Testis (tissue), 5 donors: ENCODE measurements at places on chromosomes 12 and 14. TPM values are rescaled to one million over a fixed set of nuclear protein-coding genes. Genes with fewer than 3 reads are reported as not detected.

KLRC4 gene
- not detected for total RNA-seq

CLEC7A gene
- total RNA-seq = 1.9 TPM

PMCH gene
- total RNA-seq = not detected

METTL1 gene
- 22.8 TPM for total RNA-seq

BATF gene
- total RNA-seq = 2.9 TPM

AQP6 gene
- 1.7 TPM for total RNA-seq

RBM23 gene
- 93.3 TPM for total RNA-seq

PRIMA1 gene
- 2.1 TPM for total RNA-seq

KLHDC1 gene
- total RNA-seq = 10.9 TPM

POTEG gene
- total RNA-seq = 47.9 TPM

GPR132 gene
- 2.5 TPM for total RNA-seq

- no peak overlapping the region for H3K27ac ChIP-seq
- no peaks in the 10 kb centered on the region for H3K36me3 ChIP-seq
- H3K4me3 ChIP-seq = no peak overlapping the region
- DNase-seq = peak; percentile 86
Observed at GRCh38 chr12:131242741-131243496, 289.2 kb downstream of the ADGRD1 start.

- H3K4me3 ChIP-seq = no peak overlapping the region
- H3K27me3 ChIP-seq = no peaks in the 10 kb centered on the region
- no peak for DNase-seq
- no peaks in the 10 kb centered on the region for H3K4me1 ChIP-seq
- no peaks in the 10 kb centered on the region for H3K36me3 ChIP-seq
- H3K27ac ChIP-seq = no peak overlapping the region
Observed at GRCh38 chr12:54602661-54603060, 14.2 kb upstream of the PPP1R1A start.

GRCh38 chr12:59393506-59393905 is 202.3 kb upstream of the SLC16A7 start:
- H3K27ac ChIP-seq = no peak overlapping the region
- no peak for DNase-seq
- no peaks in the 10 kb centered on the region for H3K36me3 ChIP-seq
- H3K4me3 ChIP-seq = no peak overlapping the region
- no peaks in the 10 kb centered on the region for H3K4me1 ChIP-seq
- H3K27me3 ChIP-seq = no peaks in the 10 kb centered on the region

DNA sequence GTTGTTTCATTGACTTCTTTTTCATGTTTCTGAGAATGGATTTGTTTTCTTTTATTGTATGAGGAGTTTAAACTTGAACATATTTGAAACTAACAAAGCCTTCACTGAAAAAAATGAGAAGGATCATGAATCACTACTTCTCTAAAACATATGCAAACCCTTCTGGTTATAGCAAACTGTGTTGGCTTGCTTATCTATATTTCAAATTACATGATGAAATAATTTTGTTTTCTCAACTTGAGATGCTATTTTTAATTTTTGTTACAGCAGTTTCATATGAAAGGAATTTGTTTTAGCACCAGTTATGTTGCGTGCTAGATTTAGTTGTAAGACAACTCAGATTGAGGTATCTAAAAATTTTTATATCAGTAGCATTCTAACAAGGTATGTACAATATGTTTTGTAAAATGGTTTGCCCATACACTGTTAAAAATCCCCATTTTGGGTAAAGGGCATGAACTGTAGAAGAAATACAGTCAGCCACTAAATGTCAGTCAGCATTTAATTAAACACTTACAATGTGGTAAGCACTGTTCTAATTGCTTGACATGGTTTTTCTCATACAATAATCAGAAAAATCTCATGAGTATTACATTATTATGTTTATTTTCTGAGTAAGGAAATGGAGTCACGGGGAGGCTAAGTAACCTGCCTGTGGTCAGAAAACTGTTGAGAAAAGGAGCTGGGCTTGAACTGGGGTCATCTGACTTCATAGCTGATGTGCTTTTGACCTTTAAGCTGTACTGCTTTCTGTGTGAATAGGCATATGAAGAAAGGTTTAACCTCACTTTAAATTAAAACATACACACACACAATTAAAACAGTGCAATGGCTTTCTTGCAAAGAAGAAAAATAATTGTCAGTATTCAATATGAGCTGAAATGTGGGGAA is 105.7 kb downstream of the PLEKHA5 start:
- no peak overlapping the region for H3K27ac ChIP-seq
- DNase-seq = no peak
- no peaks in the 10 kb centered on the region for H3K27me3 ChIP-seq
- no peak overlapping the region for H3K4me3 ChIP-seq

DNA sequence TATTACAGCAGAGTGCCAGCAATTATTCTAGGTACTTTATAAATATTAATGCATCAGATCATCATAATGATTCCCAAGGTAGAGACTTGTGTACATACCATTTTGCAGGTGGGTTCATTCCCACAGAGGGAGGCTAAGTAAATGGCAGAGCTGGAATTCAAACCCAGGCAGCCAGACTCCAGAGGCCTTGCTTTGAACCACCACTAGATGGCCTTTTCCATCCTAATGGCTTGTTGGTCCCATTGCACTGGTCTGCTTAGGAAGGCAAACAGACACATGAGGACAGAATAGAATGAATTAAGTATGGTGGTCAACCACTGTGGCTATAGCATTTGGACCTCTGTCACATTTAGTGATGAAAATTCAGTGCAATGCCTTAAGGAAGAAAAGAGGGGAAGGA is 158.7 kb downstream of the METTL25 start:
- H3K4me3 ChIP-seq = no peak overlapping the region
- no peak for DNase-seq
- H3K36me3 ChIP-seq = no peaks in the 10 kb centered on the region
- no peak overlapping the region for H3K27ac ChIP-seq
- no peaks in the 10 kb centered on the region for H3K27me3 ChIP-seq

GRCh38 chr14:52950410-52950897 is 396 bp downstream of the FERMT2 start:
- H3K27me3 ChIP-seq = no peaks in the 10 kb centered on the region
- no peaks in the 10 kb centered on the region for H3K36me3 ChIP-seq
- peak overlapping the region; percentile 95 for H3K4me3 ChIP-seq
- DNase-seq = peak; percentile 77

- H3K4me3 ChIP-seq = no peak overlapping the region
- peak overlapping the region; percentile 27 for H3K27ac ChIP-seq
- H3K27me3 ChIP-seq = no peaks in the 10 kb centered on the region
- H3K36me3 ChIP-seq = no peaks in the 10 kb centered on the region
Observed at GRCh38 chr12:124553862-124554428, 13.5 kb downstream of the NCOR2 start.

DNA sequence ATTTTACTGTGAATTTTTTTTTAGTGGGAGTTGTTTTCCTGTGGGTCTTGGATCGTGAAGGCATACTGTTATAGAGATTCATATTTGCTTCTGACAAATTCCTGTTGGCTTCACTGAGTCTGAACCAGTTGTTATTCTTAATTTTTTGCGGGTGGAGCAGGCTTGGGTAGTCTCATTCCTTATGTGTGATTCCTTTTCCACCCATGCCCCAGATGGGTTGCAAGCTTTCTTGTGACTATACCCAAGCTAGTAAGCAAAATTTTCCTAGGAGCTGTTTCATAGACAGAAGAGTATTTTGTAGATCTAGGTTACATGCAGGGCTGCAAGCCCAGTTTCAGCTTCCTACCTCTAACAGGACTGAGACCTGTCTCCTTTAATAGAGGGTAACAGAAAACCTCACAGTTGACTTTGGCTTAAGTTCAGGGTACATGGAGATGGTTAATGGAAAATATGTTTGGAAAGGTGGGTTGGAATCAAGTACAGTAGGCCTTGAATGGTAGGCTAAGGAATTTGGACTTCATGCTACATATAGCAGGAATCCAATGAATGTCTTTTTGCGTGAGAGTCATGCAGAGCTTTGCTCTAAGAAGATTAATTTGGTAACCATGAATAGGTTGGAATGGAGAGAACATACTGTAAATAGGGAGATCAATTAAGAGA is 29.0 kb downstream of the TRMT5 start:
- H3K36me3 ChIP-seq = no peaks in the 10 kb centered on the region
- DNase-seq = no peak
- no peak overlapping the region for H3K27ac ChIP-seq
- no peaks in the 10 kb centered on the region for H3K27me3 ChIP-seq

- H3K4me3 ChIP-seq = no peak overlapping the region
- no peak overlapping the region for H3K27ac ChIP-seq
- no peaks in the 10 kb centered on the region for H3K27me3 ChIP-seq
Observed at GRCh38 chr14:100312877-100313400, 6.7 kb upstream of the SLC25A29 start.

DNA sequence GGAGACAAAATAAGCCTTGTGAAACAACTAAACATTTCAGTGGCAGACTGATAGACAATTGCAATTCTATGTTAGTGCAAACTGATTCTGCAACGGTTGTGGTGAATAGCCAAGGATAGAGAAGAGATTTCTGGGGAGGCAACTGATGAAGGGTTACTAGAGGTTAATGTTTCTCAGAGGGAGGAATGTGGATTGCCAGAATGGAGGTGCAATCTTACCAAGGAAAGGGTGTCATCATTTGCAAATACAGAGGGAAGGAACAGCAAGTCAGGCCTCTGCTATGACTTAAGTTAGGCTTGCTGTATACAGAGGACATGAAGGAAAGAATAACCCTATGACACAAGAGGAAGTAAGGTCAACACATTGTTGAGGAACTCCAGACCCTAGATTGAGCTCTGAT is 35.8 kb downstream of the CCDC175 start:
- no peak for DNase-seq
- no peaks in the 10 kb centered on the region for H3K27me3 ChIP-seq
- H3K36me3 ChIP-seq = no peaks in the 10 kb centered on the region
- no peak overlapping the region for H3K4me3 ChIP-seq
- no peak overlapping the region for H3K27ac ChIP-seq
- H3K4me1 ChIP-seq = no peaks in the 10 kb centered on the region

GRCh38 chr12:43694879-43695278 is 63.7 kb downstream of the PUS7L start:
- no peak overlapping the region for H3K27ac ChIP-seq
- H3K27me3 ChIP-seq = no peaks in the 10 kb centered on the region
- H3K4me3 ChIP-seq = no peak overlapping the region

- no peak overlapping the region for H3K4me3 ChIP-seq
- no peak for DNase-seq
- no peaks in the 10 kb centered on the region for H3K4me1 ChIP-seq
- H3K27ac ChIP-seq = no peak overlapping the region
Observed at GRCh38 chr14:96062010-96062409, 22.8 kb downstream of the C14orf132 start.

GRCh38 chr12:86213012-86213411 is 43.2 kb downstream of the MGAT4C start:
- H3K4me3 ChIP-seq = no peak overlapping the region
- no peaks in the 10 kb centered on the region for H3K4me1 ChIP-seq
- DNase-seq = no peak
- no peaks in the 10 kb centered on the region for H3K27me3 ChIP-seq
- no peaks in the 10 kb centered on the region for H3K36me3 ChIP-seq

DNA sequence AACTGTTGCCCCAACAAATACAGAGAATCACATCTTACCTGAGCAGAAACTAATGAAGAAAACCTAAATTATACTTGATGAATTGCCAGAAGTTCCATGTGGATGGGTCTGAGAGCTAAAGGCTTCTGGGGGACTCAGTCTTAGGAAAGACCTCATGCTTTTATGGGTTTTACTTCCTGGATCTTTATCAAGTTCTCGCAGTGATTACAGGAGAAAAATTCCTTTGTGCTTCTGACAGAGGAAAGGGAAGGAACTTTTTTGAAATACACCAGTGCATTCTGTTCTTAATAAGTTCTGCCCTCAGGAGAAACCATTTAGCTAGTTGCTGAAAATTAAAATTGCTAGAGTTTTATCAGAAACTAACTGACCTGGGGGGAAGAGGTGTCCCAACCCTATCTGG is 203.9 kb upstream of the KITLG start:
- no peak for DNase-seq
- H3K4me1 ChIP-seq = no peaks in the 10 kb centered on the region
- H3K4me3 ChIP-seq = no peak overlapping the region
- H3K36me3 ChIP-seq = no peaks in the 10 kb centered on the region
- no peaks in the 10 kb centered on the region for H3K27me3 ChIP-seq
- H3K27ac ChIP-seq = no peak overlapping the region

- no peaks in the 10 kb centered on the region for H3K36me3 ChIP-seq
- H3K27ac ChIP-seq = no peak overlapping the region
- no peaks in the 10 kb centered on the region for H3K4me1 ChIP-seq
- no peak for DNase-seq
- no peaks in the 10 kb centered on the region for H3K27me3 ChIP-seq
Observed at GRCh38 chr14:25009891-25010290, 40.1 kb downstream of the STXBP6 start.

- no peak overlapping the region for H3K4me3 ChIP-seq
- no peaks in the 10 kb centered on the region for H3K27me3 ChIP-seq
Observed at GRCh38 chr12:117093918-117094630, 5.1 kb downstream of the TESC start.

DNA sequence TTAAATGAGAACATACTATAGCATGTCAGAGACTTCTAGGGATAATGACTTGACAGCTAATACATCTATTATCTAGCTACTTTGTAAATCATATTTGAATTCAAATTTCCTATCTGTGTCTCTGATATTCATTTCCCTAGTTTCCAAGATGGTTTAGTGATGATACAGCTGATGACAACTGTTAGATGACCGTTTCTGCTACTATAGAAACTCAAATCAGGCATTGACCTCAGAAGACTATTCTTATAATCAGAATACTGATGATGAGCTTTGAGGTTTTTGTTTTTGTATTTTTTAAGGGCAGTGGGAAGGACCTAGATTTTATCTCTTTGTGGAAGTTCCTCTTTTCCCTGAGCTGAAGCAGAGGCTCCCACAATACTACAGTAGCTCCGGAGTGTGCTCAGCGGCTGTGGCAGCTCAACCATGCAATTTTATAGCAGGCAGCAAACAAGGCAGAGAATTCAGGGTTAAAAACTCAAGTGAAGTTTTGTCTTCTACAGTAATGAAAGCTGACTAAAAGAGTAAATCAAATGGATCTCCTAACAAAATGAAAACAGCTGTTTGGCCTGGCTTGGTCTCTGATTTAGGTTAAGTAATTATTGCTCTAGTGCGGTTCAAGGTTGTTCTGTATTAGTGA is 145.1 kb downstream of the SLC25A21 start:
- H3K36me3 ChIP-seq = no peaks in the 10 kb centered on the region
- H3K27me3 ChIP-seq = no peaks in the 10 kb centered on the region
- H3K27ac ChIP-seq = no peak overlapping the region
- H3K4me1 ChIP-seq = no peaks in the 10 kb centered on the region
- H3K4me3 ChIP-seq = no peak overlapping the region

DNA sequence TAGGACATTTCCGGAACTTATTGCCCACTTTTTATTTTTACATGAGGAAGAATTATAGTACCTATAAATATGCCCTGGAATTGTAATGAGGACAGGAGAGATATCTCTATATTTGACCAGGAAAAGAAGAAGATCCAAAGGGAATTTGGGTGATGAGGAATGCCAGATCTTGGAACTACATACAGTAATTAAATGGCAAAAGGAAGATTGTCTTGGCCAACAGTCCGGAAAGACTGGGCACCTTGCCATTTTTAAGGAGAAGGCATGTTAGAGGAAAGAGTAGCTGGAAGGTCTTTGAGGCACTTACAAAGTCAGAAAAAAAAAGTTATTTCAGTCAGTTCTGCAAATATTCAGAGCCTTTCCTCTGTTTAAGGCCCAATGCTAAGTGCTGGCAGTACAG is 616.4 kb downstream of the MED13L start:
- DNase-seq = no peak
- peaks cover 9% of the 10 kb centered on the region for H3K4me1 ChIP-seq
- H3K36me3 ChIP-seq = no peaks in the 10 kb centered on the region
- no peaks in the 10 kb centered on the region for H3K27me3 ChIP-seq

- DNase-seq = peak; percentile 46
- peak overlapping the region; percentile 57 for H3K4me3 ChIP-seq
- H3K27me3 ChIP-seq = no peaks in the 10 kb centered on the region
- peak overlapping the region; percentile 73 for H3K27ac ChIP-seq
Observed at GRCh38 chr12:80936353-80936641, 1.4 kb downstream of the LIN7A start.

GRCh38 chr12:61891632-61892031 is 368.6 kb upstream of the USP15 start:
- DNase-seq = no peak
- no peaks in the 10 kb centered on the region for H3K36me3 ChIP-seq
- H3K27ac ChIP-seq = no peak overlapping the region
